ENCODE measurements at places on chromosomes 5 and 9. TPM values are rescaled to one million over a fixed set of nuclear protein-coding genes. Genes with fewer than 3 reads are reported as not detected.

Gene RFESD
- 3.4 TPM for total RNA-seq

Gene PCDHB14
- 10.1 TPM for total RNA-seq

Gene GABRP
- total RNA-seq: 0.72 TPM

Gene FYB1
- 16.3 TPM for total RNA-seq

Gene F2RL2
- 0.32 TPM for total RNA-seq

Gene PCDHB4
- 6.2 TPM for total RNA-seq

Gene NMUR2
- total RNA-seq: not detected

Gene IL17B
- total RNA-seq: 18.0 TPM

Gene TSSK1B
- total RNA-seq: not detected

Gene GBGT1
- total RNA-seq: 28.9 TPM

Gene FBLL1
- 0.57 TPM for total RNA-seq

Data from aorta (tissue), 5 donors.